ENCODE measurements at places on chromosomes 4 and X.

GRCh38 chr4:122616915-122617596 lies 3.8 kb downstream of the IL21 start:
- no peak for DNase-seq

- DNase-seq, result no peak
Measured at GRCh38 chr4:175071123-175071522, 153.0 kb downstream of the ADAM29 start.

- no peak for DNase-seq
Measured at GRCh38 chr4:25075129-25075528, 44.4 kb upstream of the LGI2 start.

DNA sequence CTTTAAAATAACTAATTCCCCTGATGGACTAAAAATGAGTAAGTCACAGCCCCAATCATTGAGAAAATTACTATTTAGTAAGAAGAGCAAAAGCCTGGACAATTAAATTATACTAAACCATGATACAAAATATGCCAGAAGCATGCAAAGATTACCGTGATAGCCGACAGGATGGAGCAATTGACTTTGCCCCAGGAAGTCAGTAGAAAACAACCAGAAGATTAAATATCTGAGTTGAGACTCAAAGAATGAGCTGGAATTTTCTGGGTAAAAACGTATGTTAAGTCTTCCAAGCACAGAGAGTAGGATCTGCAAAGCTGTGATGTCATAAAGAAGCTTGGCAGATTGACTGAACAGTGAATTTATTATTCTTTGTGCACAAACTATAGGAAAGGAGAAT lies 816.1 kb upstream of the TENM3 start:
- no peak for DNase-seq

- DNase-seq, result no peak
Measured at GRCh38 chr4:22689428-22689827, 3.3 kb upstream of the GBA3 start.

DNA sequence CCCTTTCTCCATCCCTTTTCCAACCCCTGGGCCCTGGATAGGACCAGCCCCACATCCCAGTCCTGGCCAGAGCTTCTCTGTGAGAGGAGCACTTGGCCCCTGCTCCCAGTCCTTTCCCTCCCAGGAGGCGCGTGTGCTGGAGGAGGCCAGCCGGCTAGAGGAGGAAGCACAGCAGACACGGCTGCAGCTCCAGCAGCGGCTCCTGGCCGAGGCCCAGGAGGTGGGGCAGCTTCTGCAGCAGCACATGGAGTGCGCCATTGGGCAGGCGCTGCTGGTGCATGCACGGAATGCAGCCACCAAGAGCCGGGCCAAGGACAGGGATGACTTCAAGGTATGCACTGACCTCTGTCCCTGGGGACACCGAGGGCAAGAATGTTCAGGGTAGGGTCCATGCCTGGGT lies 87.5 kb downstream of the EVC start:
- DNase-seq, result no peak

GRCh38 chrX:105821471-105822121 lies 743 bp upstream of the NRK start:
- no peak for DNase-seq

DNA sequence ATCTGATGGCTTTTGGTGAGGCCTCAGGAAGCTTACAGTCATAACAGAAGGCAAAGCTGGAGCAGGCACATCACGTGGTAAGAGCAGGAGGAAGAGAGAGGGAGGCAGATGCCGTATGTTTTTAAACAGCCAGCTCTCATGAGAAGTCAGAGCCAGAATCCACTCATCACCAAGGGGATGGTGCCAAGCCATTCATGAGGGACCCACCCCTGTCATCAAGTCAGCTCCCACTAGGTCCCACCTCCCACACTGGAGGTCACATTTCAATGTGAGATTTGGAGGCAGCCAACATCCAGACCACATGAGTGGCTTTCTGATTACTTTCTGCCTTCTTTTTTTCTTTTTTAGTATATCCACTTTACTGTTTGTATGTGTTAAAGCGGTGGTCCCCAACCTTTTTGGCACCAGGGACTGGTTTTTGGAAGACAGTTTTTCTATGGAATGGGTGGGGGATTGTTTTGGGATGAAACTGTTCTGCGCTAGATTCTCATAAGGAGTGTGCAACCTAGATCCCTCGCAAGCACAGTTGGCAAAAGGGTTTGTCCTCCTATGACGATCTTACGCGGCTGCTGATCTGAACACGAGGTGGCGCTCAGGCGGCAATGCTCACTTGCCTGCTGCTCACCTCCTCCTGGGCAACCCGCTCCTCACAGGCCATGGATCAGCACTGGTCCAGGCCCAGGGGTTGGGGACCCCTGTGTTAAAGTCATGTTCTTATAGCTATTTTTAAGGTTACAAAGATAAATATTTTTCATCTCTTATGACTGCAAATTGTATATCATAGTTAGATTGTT lies 61.7 kb downstream of the SLIT2 start:
- no peak for DNase-seq

DNA sequence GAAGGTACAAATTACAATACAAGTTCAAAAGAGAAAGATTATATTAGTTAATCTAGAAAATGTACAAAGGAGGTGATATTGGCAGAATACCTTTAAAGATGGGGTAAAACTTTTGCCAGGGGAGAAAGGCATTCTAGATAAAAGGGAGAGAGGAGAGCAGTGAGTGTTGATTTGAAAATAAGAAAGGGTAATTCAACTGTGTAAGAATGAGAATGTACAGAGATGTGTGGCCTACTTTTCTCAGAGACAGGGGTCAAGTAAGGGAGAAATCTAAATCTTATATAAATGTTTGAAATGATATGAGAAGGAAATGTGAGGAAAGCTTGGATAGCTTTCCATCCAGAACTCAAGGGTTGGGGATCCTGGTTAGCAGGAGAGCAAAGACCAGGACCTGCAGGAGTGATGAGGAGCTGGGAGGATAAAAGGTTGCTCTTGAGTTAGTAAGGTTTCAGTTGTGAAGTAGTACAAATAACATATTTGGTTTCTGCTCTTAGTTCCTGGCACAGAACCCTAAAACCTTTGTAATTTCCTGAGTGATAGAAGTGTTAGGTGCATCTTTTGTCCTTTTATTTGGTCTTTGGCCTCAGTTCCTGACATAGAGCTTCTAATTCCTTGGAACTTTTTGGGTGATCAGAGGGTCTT lies 489.9 kb downstream of the INPP4B start:
- no peak for DNase-seq
